ENCODE measurements at places on chromosomes 5 and 9.

- no peak for DNase-seq
These were observed 138.1 kb downstream of the SV2C start for GRCh38 chr5:76221311-76221710.

DNA sequence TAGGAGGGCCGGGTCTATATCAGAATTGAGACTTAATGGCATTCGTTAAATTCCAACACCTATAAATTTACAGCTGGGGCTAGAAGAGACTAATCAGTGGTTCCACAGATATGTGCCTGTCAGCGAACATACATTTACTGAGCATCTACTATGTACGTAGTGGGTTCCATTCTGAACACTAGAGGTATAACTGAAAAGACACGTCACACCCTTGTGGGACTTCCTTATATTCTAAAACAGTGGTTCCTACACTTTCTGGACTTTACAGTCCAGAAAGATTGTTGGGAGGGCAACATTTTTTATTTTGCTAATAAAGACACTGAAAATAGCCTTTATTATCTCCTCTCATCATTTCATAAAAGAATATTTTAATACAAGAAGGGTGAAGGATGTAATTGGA, 140.5 kb downstream of the SCAMP1 start:
- DNase-seq: no peak

GRCh38 chr5:180790020-180790419, 12.6 kb downstream of the MGAT1 start:
- DNase-seq: no peak

GRCh38 chr5:137218896-137219295, 280.2 kb downstream of the SPOCK1 start:
- no peak for DNase-seq

DNA sequence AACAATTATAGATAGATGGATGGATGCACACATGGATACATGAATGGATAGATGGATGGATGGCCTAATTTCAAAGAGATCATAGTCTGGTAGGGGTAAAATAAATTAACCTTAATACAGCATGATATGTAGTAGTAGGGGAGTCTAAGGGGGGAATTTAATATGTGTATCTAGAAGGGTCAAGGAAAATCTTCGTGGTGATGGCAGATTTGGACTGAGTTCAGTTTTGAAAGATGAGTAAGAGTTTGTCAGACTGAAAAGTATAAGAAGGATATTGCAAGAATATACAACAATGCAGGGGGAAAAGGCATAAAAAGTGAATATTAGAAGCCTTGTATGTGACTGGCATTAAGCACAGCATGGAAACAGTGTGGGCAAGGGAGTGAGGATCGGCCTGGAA, 98.7 kb downstream of the ZNF462 start:
- no peak for DNase-seq

GRCh38 chr5:142206801-142207200, 98.2 kb downstream of the NDFIP1 start:
- DNase-seq: no peak

- DNase-seq: no peak
These were observed 1275.7 kb downstream of the PTPRD start for GRCh38 chr9:9337129-9337528.

DNA sequence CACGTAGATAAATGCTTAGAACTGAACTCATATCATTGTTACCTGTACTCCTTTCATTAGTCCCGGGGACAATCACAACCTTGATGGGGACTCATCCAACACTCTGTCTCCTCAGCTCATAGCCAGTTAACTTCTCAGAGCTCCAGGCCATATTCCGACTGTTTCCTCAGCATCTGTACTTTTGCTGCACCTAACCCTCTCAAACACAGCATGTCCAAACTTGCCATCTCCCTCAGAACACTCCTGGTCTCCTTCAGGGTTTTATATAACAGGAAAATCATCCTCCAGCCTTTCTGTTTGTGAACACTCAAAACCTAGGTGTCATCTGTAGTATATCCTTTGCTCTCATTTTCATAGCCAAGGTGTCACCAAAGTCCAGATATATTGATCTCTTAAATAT, 150.5 kb downstream of the CDH6 start:
- DNase-seq: no peak

DNA sequence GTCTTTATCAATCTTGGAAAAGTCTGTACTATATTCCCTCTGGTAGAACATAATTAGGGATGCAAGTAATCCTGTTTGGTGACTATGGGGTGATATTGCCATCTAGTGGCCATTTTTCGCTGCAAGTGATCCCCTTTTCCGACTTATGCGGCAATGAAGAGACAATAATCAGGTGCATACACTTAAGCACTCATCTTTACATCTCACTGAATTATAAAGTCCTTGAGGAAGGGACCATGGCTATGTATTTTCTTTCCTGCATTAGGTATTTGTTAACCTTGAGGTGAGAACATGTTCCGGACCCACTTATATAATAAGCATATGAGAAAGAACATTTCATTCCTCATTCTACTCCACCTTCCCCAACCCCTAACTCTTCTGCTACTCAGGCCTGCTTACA, 19.6 kb upstream of the LIX1 start:
- no peak for DNase-seq

DNA sequence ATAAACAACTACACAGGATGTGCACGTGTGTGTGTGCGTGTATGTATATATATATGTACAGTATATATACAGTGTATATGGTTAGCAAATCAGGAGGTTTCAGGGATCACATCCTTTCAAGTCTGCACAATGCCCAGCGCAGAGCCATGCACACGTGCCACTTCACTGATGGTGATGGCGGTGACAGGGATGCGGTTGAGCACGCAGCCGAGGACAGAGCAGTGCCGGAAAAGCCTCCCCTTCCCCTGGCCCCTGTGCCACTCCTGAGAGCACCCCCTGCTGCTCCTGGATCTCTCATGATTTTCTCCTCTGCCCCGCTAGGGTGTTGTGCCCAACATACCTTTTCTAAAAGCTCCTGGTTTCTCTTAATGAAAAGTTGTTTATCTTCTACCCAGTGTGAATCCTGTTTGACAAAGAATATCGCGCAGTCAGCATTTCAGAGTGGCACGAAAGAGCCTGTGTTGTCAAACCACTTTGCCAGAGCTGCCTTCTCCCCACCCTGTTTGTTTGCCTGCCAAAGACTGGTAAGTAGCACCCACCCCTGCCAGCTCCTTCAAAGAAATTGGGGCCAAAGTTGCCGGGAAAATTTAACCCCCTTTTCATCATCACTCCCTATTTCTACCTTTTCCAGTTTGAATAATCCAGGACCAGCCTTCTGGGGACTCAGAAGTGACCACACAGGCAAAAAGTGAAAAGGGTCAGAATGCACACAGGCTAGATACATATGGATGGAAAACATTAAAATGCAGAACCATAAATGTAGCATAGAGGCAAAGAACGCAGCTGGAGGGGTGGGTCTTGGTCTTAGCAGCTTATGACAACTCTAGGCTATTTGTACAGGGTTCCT, 126.2 kb upstream of the DPYSL3 start:
- no peak for DNase-seq

DNA sequence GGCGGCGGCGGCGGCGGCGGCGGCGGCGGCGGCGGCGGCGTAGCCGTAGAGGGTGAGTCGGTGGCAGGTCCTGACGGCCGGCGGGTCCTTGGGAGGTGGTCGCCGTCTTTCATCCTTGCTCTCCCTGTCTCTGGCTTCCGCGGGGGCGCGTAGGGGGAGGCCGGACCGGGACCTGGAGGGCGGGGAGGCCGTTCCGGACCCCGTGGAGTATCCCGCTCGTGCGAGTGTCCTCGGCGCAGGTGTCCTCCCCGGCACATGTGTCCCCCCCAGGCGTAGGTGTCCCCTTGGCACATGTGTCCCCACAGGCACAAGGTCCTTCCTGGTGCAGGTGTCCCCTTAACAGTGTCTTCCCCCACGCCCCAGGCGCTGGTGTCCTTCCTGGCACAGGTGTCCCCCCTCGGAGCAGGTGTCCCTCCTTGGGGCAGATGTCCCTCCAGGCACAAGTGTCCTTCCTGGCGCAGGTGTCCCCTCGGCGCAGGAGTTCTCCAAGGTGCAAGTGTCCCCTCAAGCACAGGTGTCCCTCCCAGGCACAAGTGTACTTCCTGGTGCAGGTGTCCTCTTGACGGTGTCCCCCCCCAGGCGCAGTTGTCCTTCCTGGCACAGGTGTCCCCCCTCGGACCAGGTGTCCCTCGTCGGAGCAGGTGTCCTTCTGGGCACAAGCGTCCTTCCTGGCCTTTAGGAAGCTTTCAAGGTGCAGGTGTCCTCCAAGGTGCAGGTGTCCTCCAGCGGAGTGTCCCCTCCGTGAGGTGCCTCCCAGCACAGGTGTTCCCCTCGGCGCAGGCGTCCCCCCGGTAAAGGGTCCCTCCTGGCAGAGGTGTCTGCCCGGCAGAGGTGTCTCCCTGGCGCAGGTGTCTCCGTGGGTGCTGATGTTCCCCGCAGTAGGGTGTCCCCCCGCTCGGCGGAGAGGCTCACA, 519 bp downstream of the EXOC3 start:
- DNase-seq: peak; percentile 73

GRCh38 chr9:134891713-134892112, 11.1 kb downstream of the FCN2 start:
- DNase-seq: no peak

GRCh38 chr5:15014809-15015208, 143.2 kb upstream of the ANKH start:
- DNase-seq: no peak

GRCh38 chr5:72628771-72629371, 121.7 kb upstream of the ZNF366 start:
- no peak for DNase-seq

- DNase-seq: no peak
These were observed 25.6 kb downstream of the CARNMT1 start for GRCh38 chr9:75002422-75003023.

DNA sequence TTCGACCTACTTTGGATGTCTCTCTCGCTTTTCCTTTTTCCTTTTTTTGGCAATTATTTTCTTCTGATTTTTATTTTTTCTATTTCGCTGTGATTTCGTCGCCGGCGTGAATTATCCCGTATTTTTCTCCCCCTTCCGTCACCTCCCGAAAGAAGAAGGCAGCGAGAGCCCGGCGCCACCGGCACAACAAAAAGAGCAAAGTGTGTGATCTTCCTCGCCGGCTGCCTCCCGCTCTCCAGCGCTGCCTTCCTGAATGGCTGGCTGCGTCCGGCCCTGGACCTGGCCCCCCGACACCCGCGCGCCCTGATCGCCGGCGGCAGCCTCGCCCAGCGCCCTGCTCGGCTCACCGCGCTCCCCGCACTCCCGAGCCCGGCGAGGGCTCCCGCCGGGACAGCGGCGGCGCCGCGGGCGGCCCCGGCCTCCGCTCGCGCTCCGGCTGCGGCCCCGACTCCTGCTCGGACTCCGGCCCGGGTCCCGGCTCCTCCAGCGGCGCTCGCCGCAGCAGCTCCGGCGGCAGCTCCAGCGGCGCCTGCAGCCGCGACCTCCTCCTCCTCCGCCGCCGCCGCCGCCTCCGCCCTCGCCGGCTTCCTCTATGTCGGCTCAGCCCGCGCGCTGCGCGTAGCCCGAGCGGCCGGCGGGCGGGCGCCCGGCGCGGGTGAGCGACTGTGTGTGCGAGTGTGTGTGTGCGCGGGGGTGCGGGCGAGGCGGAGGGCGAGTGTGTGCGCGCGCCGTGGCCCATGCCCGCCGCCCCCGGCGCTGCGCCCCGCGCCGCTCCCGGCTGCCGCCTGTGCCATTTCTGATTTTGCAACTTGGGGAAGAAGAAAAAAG, 960 bp downstream of the NR2F1 start:
- DNase-seq: no peak

GRCh38 chr5:115180165-115180709, 10.5 kb upstream of the TRIM36 start:
- no peak for DNase-seq

GRCh38 chr9:15541872-15542271, 11.0 kb upstream of the CCDC171 start:
- DNase-seq: no peak

DNA sequence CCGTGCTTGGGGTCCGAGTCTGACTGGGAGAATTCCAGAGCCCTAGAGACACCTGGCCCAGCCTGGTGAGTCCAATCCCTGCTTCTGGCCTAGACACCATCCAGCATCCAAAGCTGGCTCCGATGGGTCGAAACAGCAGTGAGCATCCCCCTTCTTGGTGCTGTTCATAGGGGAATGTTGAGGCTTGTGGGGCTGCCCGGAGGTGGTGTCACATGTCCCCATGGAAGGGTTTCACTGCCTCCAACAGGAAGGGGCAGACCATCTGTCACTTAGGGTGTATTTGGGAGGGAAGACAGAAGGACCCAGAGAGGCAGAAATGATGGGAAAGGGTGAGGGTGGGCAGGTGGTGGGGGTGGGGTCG, 13.9 kb downstream of the C9orf50 start:
- DNase-seq: no peak

GRCh38 chr5:75551471-75551870, 39.8 kb downstream of the POLK start:
- no peak for DNase-seq

DNA sequence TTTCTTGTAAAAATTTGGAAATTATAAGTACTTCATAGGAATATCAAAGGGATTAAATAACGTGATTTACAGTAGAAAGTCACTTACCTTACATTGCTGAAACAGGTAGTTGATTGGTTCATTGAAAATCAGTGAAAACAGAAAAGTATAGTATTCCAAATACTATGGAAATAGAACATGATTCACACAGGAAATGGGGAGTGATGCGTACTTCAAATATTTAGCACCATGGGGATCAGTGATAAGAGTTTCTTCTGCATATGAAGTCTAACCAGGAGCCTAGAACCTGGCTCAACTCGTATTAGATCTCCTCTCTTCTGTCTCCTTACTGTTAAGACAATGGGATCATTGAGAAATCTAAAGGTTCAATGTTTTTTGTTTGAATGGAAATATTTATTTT, 133.3 kb downstream of the FAM174A start:
- no peak for DNase-seq

DNA sequence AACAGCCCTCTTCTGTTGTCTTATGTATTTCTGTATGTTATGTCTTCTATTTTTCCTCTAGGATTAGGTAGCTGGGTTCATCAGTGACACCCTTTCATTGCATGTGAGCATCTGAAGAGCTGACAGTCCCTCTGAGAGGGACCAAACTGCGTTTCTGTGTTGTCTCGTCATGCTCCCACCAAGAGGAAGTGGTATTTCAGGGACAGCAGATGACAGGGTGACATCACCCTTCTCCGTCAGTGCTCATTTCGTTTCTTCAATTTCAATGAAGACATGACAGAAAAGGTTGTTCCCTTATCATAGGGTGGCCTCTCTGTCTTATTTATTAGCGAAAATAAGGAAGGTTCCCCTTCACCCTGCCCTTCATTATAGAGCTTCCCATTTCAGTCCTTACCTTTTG, 225.9 kb upstream of the NR4A3 start:
- DNase-seq: no peak

GRCh38 chr5:171524466-171524865, 105.0 kb downstream of the FGF18 start:
- DNase-seq: no peak

DNA sequence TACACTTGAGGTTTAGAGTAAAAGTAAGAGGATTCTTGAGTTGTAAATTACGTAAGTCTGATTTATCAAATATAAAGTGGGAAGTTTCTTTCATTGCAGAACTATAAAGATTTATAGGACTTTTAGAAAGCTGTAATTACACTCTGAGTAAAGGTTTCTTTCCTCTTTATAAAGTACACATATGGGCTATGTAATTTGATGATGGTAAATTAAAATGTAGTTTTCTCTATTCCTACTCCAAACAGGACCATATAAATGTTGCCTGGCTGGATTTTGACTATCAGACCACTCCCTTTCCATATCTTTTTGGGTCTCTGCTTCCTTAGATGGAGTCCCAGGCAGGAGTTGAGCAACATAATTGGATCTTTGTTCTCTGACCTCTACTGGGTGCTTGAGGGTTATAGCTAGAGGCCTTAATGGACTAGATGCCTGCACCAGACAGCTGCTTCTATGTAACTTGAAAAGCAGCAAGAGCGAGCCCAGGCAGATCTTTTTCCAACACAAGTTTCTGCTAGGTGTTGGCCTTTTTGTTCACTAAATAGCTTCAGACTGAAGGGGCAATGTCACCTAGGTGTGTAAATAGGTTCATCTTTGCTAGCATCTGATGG, 11.4 kb upstream of the TEX48 start:
- DNase-seq: no peak
